Heart left ventricle (tissue), 16 donors: ENCODE measurements at places on chromosomes 4 and X.

- DNase-seq, result no peak
These were observed 458.1 kb downstream of the STIM2 start for GRCh38 chr4:27318740-27319139.

DNA sequence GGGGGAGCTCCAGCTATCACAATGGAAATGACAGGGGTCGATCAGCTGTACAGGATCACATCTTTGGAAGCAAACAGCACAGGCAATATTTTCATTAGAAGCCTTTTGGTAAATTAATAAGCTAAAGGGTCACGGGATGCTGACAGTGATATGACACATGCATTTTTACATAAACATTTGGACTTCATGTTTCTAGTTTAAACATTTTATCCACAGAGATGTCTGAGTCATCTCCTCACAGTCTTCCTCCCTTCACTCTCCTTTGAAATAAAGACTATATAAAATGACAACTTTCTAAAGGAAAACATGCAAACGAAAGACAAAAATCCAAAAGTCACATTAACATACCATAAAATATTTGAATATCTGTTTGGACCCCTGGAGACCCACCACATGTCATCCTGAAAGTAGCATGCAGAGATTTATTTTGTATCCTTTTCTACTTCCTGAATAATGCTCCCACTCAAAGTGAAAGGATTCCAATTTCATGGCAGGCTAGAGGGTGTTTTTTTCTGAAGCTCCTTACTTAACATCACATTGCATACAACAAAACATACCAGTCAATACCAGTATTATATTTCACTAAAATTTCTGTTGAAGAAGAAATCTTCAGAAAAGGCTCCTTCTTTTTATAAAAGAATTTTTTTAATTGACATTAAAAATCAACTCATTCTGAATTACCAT is 200.1 kb upstream of the PPARGC1A start:
- no peaks in the 10 kb centered on the region for H3K4me1 ChIP-seq
- DNase-seq, result no peak
- no peak overlapping the region for H3K4me3 ChIP-seq
- no peaks in the 10 kb centered on the region for H3K36me3 ChIP-seq
- no peak overlapping the region for H3K27ac ChIP-seq

DNA sequence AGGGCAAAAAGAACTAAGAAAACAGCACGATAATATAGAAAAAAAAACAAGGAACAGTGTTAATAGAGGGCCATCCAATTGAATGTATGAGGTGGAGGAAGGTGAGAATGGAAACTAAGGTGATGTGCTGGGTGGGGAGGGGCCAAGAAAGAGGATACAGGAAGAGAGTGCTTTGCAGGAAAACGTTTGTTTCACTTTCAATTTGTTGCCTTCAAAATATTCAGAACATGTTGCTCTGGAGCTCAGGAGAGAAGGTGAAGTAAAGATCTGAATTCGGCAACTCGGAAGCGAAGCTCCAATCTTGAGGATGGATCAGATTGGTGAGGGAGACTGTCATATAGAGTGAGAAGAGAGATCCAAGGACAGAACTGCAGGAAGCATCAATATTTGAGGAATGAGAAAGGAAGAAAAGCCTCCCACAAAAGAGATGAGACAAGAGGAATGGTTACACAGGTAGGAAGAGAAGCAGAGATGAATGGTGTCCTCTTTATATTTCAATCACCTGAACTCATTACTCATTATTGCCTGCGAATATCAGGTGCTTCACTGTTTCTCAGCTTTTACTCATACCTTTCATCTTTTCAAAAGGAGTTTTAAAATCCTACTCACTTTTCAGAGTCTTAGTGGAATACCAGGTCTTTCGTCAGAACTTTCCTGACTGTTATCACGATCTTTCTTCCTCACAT is 14.7 kb upstream of the SEC24D start:
- no peaks in the 10 kb centered on the region for H3K4me1 ChIP-seq
- peak overlapping the region; percentile 51 for H3K27ac ChIP-seq
- peak overlapping the region; percentile 58 for H3K4me3 ChIP-seq
- no peaks in the 10 kb centered on the region for H3K36me3 ChIP-seq

GRCh38 chrX:70549429-70549828 is 104.8 kb downstream of the DLG3 start:
- H3K4me1 ChIP-seq, result no peaks in the 10 kb centered on the region
- no peak overlapping the region for H3K27ac ChIP-seq
- DNase-seq, result no peak
- H3K36me3 ChIP-seq, result no peaks in the 10 kb centered on the region
- H3K4me3 ChIP-seq, result no peak overlapping the region

GRCh38 chrX:118565853-118566252 is 70.2 kb downstream of the DOCK11 start:
- H3K36me3 ChIP-seq, result peaks cover 8% of the 10 kb centered on the region
- no peaks in the 10 kb centered on the region for H3K27me3 ChIP-seq
- no peak overlapping the region for H3K27ac ChIP-seq
- H3K4me1 ChIP-seq, result no peaks in the 10 kb centered on the region

- H3K27ac ChIP-seq, result no peak overlapping the region
- DNase-seq, result no peak
- H3K36me3 ChIP-seq, result no peaks in the 10 kb centered on the region
- no peak overlapping the region for H3K4me3 ChIP-seq
- no peaks in the 10 kb centered on the region for H3K4me1 ChIP-seq
- no peaks in the 10 kb centered on the region for H3K27me3 ChIP-seq
These were observed 452.9 kb upstream of the EPHA5 start for GRCh38 chr4:66123190-66123589.

DNA sequence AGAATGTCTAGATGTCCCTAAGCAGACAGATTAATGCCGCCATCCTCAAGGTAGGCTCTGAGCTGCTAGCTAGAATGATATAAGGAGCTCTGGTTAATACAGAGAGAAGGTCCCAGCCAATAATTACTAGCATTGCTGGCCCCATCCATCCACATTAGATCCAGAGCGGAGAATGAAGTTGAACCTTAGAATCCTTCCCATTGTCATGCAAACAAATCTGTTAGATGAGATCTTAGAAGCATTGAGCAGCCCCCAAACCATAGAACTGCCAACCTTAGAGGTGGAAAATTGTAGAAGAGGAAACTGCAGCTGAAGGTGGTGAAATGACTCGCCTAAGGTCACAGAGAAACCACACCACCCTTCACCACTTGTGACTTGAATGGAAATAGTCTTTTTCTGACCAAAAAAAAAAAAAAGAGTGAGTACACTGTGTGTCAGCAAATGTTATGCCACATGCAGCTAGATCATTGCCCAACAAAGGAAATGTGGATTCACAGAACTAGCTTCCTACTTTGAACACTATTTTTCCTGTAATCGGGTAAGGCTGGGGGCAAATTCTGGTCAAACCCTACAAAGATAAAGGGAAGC is 162.1 kb downstream of the SMIM20 start:
- peaks cover 60% of the 10 kb centered on the region for H3K4me1 ChIP-seq
- H3K27me3 ChIP-seq, result no peaks in the 10 kb centered on the region
- no peaks in the 10 kb centered on the region for H3K36me3 ChIP-seq
- no peak for DNase-seq

DNA sequence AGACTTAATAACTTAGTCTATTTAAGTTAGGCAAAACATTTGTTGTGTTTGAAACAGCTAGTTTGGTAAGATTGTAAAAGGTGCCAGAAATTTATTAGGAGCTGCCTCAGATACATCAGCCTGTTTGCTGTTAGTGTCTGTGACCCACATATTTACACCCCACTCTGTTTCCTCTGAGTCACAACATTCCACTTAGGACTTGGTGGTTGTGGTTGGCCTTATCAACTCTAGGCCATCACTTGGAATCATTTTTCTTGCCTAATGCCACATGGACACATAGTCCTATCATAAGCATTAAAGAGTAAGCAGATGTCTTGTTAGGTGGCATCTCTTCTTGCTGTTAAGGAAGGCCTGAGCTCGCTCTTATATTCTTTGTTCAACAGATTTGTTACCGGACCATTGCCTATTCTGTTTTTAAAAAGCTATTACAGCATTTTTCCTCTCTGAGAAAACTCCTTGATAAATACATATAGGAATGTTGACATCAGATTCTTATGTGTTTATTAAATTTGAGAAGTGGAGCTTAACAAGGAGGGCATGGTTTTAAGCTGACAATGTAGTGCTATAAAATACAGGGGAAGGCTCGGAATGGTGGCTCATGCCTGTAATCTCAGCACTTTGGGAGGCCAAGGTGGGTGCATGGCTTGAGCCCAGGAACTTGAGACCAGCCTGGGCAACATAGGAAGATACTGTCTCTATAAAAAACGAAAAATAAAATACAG is 51.2 kb upstream of the PGRMC2 start:
- no peaks in the 10 kb centered on the region for H3K27me3 ChIP-seq
- no peak for DNase-seq
- H3K4me1 ChIP-seq, result no peaks in the 10 kb centered on the region

- no peak overlapping the region for H3K27ac ChIP-seq
- no peaks in the 10 kb centered on the region for H3K36me3 ChIP-seq
- no peaks in the 10 kb centered on the region for H3K27me3 ChIP-seq
- H3K4me3 ChIP-seq, result no peak overlapping the region
These were observed 394.2 kb downstream of the ARHGAP24 start for GRCh38 chr4:85869181-85869580.

- no peaks in the 10 kb centered on the region for H3K27me3 ChIP-seq
- H3K27ac ChIP-seq, result no peak overlapping the region
- H3K4me3 ChIP-seq, result no peak overlapping the region
- H3K4me1 ChIP-seq, result no peaks in the 10 kb centered on the region
- H3K36me3 ChIP-seq, result no peaks in the 10 kb centered on the region
- no peak for DNase-seq
These were observed 258.9 kb downstream of the TENM3 start for GRCh38 chr4:182502064-182502463.

- no peaks in the 10 kb centered on the region for H3K27me3 ChIP-seq
- H3K27ac ChIP-seq, result peak overlapping the region; percentile 20
- H3K36me3 ChIP-seq, result no peaks in the 10 kb centered on the region
- no peak overlapping the region for H3K4me3 ChIP-seq
- peaks cover 40% of the 10 kb centered on the region for H3K4me1 ChIP-seq
These were observed 44.5 kb downstream of the ANKRD17 start for GRCh38 chr4:73213916-73214653.

- H3K4me1 ChIP-seq, result no peaks in the 10 kb centered on the region
- no peak for DNase-seq
- H3K27ac ChIP-seq, result no peak overlapping the region
- no peaks in the 10 kb centered on the region for H3K36me3 ChIP-seq
- no peaks in the 10 kb centered on the region for H3K27me3 ChIP-seq
These were observed 1195.8 kb downstream of the PCDH18 start for GRCh38 chr4:136336479-136336878.

GRCh38 chr4:65580551-65580950 is 89.7 kb downstream of the EPHA5 start:
- DNase-seq, result no peak
- H3K4me1 ChIP-seq, result no peaks in the 10 kb centered on the region
- H3K4me3 ChIP-seq, result no peak overlapping the region
- H3K27ac ChIP-seq, result no peak overlapping the region
- H3K27me3 ChIP-seq, result no peaks in the 10 kb centered on the region
- no peaks in the 10 kb centered on the region for H3K36me3 ChIP-seq

- H3K27ac ChIP-seq, result no peak overlapping the region
- no peak for DNase-seq
- no peaks in the 10 kb centered on the region for H3K36me3 ChIP-seq
- H3K27me3 ChIP-seq, result no peaks in the 10 kb centered on the region
- H3K4me1 ChIP-seq, result peaks cover 27% of the 10 kb centered on the region
These were observed 75.4 kb downstream of the ABLIM2 start for GRCh38 chr4:8083086-8083825.
